ENCODE measurements at places on chromosomes 11 and 22.

DNA sequence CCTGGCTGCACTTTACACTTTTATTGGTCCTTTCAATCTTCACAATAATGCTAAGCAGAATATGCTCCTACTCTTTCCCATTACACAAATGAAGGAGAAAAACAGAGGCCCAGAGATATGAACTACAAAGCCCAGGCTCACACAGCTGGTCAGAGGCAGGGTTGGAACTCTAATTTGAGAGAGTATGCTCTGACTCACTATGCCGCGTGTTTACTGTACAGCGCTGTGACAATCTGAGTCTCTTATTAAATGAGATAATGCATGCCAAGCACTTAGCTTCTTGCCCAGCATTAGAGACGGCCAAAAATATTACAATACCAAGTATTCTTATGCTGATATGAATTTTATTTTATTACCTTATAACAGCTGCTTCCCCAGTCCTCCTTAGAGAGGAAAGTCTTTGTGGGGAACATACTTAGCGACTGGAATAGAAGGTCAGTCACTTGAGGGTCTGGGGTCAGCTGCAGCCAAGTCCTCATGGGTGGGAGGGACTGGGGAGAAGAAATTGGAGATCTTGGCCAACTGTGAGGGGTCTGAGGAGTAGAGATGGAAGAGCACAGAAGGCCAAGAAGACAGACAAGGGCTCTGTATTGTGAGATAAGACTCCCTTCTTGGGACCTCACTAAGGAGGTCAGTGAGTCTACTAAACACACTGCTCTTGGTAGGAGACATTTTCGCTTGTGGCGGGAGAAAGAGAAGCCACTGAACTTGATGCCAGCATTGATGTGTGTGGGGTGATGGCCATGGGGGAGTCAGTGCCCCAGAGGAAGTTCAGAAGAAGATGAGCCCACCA, 150.8 kb upstream of the TIMP3 start:
- DNase-seq = no peak

DNA sequence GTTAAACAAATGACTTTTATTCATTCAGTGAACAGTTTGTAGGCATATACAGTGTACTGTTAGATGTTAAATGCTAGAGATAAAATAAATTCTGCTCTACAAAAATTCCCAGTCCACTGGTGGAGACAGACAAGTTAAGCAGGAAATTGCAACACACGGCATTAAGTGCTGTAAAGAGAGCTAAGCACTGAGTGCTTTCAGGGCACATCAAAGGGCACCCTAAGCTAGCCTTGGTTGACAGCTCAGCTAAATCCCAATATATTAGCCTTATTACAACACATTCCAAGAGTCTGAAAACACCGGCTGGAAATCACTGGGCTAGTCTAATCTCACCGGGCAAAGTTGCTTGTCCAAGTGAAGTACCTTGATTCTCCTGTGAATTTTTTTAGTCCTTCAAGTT, 55.1 kb downstream of the NOX4 start:
- peak; percentile 76 for DNase-seq

DNA sequence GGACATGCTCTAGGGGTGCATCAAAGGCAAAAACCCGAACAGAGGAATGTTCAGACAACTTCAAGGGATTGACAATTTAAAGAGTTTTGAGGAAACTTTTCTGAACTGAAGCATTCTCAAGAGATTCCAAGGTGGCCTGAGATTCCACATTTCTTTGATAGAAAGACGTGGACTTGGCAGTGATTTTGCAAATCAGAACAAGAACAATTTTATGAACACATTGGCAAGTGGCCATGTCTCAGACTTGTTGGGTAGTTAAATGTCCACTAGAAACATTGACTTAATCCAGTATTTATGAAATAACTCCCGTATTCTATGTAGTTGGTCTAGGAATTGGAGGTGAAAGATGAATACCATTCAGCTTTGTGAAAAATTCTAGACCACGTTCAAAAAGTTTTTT, 13.8 kb downstream of the NCAM1 start:
- DNase-seq = no peak

GRCh38 chr22:36452250-36452977, 29.0 kb downstream of the TXN2 start:
- DNase-seq = no peak

GRCh38 chr22:45740236-45740635, 68.6 kb downstream of the ATXN10 start:
- DNase-seq = no peak

GRCh38 chr11:102936864-102937509, 18.5 kb downstream of the MMP13 start:
- DNase-seq = no peak

- DNase-seq = no peak
These were observed 447.5 kb upstream of the KIRREL3 start for GRCh38 chr11:127448101-127448500.

GRCh38 chr11:124195189-124195734, 12.1 kb downstream of the OR10D3 start:
- peak; percentile 81 for DNase-seq

- no peak for DNase-seq
These were observed 60.3 kb downstream of the TMPRSS5 start for GRCh38 chr11:113645593-113646349.

DNA sequence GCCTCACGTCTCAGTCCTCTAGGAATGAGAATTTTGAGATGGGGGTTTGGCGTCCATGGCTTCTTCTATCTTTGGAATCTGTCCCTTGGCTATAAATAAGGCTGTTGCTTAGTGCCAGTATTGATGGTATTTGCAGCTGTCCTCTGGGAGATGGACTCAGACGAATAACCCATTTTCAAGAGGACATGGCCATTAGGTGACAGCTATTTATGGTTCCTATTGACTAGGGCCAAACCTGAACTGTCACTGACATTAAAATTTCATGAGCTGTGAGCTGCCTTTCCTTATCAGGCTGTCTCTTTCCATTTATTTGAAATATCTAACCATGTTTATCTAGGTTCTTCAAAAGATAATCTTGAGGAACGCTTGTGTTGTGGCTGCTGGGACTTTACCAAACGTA, 92.7 kb downstream of the NAV2 start:
- no peak for DNase-seq

DNA sequence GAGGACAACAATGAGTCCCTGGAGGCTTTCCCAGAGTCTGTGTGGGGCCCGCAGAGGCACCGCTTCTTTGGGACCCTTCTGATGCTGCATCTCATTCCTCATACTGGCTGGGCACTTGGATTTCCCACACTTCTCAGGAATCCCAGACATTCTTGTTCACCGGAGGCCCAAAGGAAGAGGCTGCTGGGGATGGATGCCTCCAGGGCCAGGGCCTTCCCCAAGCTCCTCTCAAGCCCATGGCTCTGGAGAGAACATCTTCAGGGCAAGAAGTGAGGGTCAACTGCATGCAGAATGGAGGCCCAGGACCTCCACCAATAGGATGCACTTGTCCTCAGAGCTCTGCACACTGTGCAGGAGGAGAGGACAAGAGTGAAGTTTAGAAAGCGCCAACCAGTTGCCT, 34.6 kb downstream of the DKK3 start:
- DNase-seq = no peak

DNA sequence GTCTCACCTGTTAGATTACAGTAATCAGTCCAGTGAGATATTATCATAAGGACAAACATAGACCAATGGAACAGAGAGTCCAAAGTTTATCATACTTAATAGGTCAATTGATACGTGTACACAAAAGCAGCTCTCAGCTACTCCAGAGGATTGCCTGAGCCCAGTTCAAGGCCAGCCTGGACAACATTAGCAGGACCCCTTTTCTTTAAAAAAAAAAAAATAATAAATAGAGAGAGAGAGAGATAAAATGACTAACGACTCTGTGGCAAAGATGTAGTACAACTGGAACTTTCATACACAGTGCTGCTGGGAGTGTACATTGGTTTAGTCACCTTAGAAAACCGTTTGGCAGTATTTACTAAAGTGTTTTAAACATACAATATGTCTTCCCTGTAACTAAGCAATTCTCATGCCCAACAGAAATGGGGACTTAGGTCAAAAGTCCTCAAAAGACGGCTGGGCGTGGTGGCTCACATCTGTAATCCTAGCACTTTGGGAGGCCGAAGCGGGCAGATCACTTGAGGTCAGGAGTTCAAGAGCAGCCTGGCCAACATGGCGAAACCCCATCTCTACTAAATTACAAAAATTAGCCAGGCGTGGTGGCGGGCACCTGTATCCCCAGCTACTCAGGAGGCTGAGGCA, 10.6 kb downstream of the SNX32 start:
- DNase-seq = no peak

DNA sequence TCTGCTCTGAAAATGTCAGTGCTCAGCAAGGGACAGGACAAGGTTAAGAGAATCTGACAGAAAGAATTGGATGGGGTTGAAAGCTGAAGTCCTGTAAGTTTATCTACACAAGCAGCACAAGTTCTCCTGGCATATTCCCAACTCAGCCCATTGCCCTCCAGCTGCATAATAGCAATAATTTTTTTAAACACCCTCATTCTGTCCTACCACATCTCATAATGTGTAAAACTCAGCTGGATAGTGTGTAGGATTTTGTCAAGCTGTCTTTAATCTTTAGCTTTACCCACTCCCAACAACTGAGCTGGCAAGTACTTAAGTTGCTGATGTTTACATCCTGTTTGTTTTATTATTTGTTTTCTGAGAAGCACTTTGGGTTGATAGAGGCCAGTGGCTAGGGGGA, 158.9 kb downstream of the CADM1 start:
- no peak for DNase-seq

GRCh38 chr11:22221143-22221542, 28.3 kb downstream of the ANO5 start:
- no peak for DNase-seq

- no peak for DNase-seq
These were observed 280.7 kb upstream of the CADM1 start for GRCh38 chr11:115784796-115785521.

GRCh38 chr11:13448876-13449275, 14.1 kb downstream of the BTBD10 start:
- DNase-seq = peak; percentile 83

DNA sequence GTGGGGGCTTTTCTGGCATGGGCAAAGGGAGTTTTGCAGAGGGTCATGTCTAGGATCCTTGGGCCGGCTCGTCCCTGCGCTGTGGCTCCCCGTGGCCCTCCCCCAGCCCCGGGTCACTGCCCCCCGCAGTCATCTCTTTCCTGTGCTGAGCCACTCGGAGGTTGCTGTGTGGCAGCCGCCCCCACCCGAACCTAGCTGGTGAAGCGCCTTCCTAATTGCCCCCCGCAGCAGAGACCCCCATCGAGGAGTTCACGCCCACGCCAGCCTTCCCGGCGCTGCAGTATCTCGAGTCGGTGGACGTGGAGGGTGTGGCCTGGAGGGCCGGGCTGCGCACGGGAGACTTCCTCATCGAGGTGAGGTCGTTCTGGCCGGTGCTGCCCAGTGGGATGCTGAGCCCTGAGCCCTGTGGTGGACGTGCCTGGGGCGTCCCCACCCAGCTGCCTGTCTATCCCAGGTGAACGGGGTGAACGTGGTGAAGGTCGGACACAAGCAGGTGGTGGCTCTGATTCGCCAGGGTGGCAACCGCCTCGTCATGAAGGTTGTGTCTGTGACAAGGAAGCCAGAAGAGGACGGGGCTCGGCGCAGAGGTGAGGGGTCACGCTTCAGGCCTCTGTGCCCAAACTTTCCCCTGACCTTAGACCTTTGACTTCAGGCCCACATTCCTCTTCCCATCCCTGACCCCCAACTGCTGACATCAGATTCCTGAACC, 32.0 kb downstream of the SHANK3 start:
- no peak for DNase-seq

DNA sequence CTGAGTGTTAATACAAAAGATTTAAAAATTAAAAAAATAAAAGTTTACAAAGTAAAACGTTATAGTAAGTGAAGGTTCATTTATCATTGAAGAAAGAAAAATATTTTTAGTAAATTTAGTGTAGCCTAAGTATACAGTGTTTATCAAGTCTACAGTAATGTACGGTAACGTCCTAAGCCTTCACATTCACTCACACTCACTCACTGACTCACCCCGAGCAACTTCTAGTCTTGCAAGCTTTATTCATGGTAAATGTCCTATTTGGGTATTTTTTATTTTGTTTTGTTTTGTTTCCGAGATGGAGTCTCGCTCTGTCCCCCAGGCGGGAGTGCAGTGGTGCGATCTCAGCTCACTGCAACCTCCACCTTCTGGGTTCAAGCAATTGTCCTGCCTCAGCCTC, 8.8 kb downstream of the CASTOR1 start:
- DNase-seq = no peak

DNA sequence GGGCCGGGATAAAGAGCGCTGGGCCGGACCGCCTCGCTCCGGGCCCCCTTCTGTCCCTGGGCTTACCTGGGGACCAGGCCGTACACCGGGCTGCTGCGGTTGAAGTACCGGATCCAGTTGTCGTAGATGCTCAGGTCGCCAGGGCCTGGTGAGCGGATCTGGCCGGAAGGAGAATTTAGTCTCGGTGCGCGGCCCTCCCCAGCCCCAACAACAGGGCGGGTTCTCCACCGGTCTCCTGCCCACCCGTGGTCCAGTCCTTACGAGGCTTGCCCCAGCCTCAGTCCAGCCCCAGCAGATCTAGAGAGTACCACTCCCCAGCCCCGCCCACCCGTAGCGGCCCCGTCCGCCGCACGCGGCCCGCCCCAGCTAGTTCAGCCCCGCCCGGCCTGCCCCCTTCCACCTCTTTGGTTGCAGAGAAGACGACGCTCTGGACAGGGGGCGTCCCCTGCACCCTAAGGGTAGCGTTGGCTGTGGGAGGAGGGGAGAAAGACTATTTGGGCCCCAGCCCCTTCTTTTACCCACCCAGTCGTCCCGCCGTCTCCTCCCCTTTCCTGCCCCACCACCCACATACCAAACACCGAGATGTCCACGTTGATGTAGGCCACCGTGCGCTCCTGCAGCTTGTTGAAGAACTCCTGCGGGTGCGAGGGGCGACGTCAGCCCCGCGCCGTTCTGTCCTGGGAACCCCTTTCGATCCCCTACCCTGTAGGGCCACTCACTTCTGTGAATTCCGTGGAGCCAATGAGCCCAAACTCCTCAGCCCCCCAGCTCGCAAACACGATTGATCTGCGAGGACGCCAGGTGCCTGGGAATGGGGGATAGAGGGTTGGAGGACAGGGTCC, 6.8 kb downstream of the SAC3D1 start:
- no peak for DNase-seq

DNA sequence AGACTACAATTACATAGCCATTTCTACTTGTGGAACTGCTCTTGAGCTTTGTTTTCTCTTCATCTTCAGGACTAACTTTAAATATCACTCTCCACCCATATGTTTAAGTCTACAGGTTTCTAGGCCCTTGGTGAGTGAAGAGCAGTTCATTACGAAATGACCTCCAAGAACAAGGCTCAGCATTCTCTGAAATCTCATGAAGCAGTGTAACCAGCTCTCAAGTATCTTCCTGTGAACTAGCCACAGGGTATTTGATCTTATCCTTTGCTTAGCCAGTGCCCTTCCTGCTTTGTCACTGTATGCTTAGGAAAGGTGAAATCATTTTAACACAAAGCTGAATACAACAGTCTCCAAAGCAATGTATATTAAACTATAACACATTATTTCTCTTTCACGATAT, 20.4 kb upstream of the LYVE1 start:
- no peak for DNase-seq

- peak; percentile 91 for DNase-seq
These were observed 243.8 kb downstream of the TMEM135 start for GRCh38 chr11:87281496-87281895.

Measured in fibroblast of pulmonary artery (primary cell).